ENCODE measurements at places on chromosomes 6 and 20. TPM values are rescaled to one million over a fixed set of nuclear protein-coding genes. Genes with fewer than 3 reads are reported as not detected.

The RAET1G gene
- not detected for total RNA-seq

The IL20RA gene
- total RNA-seq = not detected

The ANKRD66 gene
- total RNA-seq = not detected

The ITPA gene
- 44.4 TPM for total RNA-seq

The CLVS2 gene
- not detected for total RNA-seq

The SNAI1 gene
- total RNA-seq = 0.40 TPM

The DNAH8 gene
- total RNA-seq = 0.11 TPM

The ZBTB9 gene
- total RNA-seq = 9.1 TPM

The STMND1 gene
- total RNA-seq = not detected

DNA sequence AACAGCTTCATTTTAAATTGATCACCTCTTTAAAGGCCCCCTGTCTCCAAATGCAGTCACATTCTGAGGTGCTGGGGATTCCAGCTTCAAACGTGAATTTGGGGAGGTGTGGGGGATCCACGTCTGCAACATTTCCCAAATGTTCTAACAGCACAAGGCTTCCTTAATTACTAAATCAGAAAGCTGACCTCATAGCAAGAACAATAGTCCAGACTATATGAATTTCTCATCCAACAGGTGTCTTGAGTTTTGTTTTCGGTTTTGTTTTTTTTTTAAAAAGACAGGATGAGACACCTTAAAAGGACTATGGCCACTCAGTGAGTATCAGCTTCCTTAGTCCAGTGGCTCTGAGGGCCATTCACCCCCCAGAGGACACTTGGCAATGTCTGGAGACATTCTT, 11.5 kb downstream of the ATP9A start:
- no peak for DNase-seq

DNA sequence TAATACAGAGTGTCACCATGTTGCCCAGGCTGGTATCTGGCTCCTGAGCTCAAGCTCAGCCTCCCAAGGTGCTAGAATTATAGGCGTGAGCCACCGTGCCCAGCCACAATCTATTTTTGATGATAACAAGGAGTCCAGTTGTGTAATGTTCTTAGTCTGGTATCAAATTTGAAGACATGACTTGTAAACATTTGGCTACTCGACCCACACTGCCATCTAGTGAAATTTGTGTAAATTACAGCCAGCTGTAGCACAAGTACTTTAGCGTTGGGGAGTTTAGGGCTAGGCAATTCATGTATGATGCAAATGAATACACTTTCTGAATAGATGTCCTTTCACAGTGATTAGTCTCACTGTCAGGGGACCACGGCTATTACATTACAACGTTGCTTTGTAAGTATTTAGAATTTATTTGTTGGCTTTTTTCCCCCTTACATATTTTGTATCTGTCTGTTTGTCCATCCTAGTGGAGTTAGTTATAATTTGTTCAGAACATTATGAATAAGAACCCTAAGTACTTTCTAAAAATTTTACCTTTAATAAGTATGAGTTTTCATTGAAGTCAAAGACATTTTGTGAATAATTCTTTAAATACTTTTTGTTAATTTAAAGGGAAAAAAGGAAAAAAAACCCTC, 139.7 kb downstream of the PRDM13 start:
- no peak for DNase-seq

DNA sequence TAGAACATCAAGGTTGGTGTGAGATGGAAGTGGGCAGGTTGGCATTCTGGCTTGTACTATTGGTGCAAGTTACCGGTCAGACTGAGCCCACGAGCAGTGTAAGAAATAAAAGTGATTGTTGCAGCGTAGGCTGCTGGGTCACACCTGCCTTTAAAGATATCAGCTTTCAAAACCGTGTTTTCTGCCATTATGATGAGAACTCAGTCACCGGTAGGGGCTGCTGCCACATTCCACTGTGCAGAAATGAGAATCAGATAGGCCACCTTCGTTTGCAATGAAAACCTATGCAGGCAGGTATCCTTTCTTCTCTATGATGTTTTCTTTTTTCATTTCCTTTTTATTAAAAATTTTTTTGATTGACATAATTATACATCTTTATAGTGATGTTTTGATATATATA, 168.5 kb downstream of the MYLK4 start:
- DNase-seq = no peak

- no peak for DNase-seq
Observed at GRCh38 chr6:155384321-155384952, 70.2 kb upstream of the TFB1M start.

GRCh38 chr6:135853227-135853626, 1.7 kb downstream of the PDE7B start:
- no peak for DNase-seq

DNA sequence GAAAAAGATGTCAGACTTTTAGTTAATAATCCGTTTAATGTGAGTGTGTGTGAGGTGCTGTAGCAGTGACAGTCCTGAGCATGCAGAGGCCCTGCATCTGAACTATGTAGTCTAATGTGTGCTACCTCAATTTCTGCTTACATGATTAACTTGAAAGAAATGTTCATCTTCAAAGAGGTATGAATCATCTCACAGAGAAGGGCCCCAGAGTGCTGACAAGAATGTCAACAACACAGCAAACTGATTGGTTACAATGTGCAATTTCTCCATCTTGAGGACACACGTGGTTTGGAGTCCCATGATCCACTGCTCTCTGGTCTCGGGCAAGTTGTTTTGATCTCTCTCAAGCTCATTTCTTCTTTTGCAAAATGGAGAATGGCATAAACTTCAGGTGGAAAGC, 61.7 kb upstream of the EMILIN3 start:
- DNase-seq = no peak

- DNase-seq = peak; percentile 82
Observed at GRCh38 chr6:26033085-26033940, 53.9 kb upstream of the HFE start.

DNA sequence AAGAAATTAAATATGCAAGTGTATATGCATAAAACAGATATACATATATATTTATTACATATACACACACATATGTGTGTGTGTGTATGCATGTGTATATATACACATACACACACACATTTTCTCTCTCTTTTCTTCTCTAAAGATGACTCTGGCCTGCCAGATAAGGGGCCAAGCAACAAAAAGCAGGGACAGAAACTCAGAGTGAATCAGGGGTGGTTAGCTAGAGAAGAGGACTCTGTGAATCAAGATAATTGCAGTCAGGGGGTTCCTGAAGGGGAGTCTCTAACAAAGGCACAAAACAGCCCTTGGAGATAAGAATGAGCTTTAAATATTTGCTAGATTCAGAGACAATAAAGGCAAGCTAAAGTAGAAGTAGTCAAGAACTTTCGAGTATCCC, 650.5 kb downstream of the UTRN start:
- no peak for DNase-seq

- no peak for DNase-seq
Observed at GRCh38 chr6:130105996-130106704, 87.8 kb downstream of the L3MBTL3 start.

- no peak for DNase-seq
Observed at GRCh38 chr6:15484821-15485220, 178.0 kb downstream of the DTNBP1 start.

GRCh38 chr6:146240322-146240721, 211.5 kb downstream of the GRM1 start:
- DNase-seq = no peak

DNA sequence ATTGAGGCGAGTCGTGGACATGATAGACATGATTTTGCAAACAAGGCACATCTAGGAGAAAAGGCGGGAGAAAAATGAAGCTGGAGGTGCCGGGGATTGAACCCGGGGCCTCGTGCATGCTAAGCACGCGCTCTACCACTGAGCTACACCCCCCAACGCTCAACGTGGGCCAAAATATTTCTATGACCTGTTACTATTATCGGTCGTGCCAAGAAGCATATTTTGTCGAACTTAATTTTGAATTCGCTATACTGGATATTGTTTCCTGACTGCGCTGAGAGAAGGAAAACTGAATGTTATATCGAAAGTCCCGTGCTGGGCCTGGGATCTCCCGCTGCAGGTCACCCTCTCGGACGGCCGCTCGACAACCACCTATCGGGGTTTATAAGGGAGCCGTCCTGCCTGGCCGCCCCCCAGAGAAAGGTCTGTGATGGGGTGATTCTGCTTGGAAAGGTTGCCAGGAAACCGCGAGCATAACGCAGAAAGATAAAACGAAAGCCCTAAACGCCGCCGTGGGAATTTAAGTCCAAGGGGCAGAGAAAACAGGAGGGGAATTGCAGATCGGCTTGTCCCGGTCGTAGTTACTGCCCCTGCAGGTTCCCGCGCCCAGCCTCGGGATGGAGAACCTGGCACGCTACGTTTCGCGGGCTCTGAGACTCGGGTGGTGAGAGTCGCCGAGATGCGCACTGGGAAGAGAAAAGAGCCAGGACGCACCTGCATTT, 60.0 kb downstream of the TRIM27 start:
- peak; percentile 77 for DNase-seq

DNA sequence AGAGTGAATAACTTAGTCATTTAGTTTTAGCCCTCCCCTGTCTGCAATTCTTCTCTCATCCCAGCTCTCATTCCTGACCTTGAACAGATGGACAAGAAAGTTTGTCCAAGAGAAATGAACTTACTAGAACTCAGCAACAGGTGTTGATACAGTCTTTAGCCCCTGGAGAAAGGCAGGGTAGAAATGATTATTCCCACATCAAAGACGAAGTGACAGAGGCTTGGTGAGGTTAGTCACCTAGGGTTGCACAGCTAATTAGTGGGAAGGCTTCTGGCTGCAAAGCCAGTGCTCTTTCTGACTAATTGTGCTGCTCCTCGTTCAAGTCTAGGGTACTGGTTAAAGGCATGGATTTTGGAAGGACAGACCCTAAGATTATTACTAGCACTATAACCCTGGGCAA, 4.5 kb downstream of the ZDHHC14 start:
- no peak for DNase-seq

DNA sequence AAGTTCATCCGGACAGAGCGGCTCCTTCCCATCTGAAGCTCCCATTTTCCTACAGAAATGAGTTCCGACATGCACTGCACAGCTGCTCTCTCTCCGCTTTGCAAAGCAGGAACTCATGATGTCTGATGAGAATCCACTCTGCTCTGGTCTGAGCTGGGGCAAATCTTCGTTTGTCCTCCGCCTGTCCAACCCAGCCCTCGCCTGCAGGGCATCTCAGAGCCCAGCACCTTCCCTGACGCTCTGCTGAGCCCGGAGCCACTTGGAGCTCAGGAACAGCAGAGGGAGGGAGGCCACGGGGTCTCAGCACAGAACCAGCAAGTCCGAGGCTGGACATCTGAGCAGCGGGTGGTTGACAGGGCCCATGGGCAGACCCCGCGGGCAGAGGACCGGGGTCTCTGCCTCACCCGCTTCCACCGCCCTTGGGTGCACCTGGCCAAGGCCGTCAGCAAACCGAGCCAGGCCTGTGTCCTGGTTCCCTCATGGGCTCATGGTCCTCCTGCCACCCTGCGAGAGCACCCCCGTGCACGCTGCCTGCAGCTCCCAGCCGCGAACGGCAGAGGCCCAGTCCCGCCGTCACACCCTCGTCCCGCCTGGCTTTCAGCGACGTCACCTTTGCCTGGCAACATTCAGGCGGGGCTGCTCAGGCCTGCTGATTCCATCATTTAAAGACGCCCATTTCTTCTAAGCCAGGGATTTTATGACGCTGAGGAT, 78.5 kb upstream of the BHLHE23 start:
- peak; percentile 25 for DNase-seq

DNA sequence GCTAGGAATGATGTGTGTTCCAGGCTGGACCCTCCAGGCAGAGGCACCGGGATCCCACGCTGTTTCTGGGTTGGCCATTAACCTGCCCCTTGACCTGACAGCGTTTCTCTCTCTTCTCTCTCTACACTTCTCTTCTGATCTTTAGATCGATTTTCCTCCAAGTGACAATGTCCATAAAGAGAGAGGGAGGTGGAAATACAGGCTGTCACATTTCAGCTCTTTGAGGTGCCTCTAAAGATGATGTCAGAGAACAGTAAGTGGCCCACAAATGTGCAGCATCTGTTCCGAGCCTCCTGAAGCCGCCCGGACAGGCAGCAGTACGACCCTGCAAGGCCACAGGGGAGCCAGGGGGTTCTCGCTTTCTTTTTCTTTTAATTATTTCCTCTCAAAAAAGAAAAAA, 2.5 kb upstream of the SLCO4A1 start:
- no peak for DNase-seq

GRCh38 chr6:36273802-36274514, 4.1 kb downstream of the PNPLA1 start:
- no peak for DNase-seq

- DNase-seq = no peak
Observed at GRCh38 chr6:56483929-56484328, 158.8 kb downstream of the DST start.

GRCh38 chr6:3902871-3903648, 53.9 kb downstream of the FAM50B start:
- no peak for DNase-seq

DNA sequence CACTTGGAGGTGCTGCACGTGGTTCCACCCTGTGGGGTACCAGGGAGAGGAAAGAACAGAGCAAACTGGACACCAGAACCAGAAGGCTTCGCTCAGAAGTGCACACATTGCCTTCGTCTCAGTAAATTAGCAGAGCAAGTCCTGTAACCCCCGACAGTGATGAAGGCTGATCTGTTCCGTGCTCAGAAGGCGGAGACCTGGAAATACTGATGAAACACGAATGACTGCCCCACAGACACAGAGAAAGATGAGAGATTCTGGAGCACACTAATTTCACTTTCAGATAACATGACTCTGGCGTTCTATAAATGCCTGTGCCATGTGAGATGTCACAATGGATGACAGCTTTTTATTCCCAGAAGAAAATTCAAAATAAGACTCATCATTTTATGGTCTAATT, 44.2 kb upstream of the CCR6 start:
- no peak for DNase-seq

DNA sequence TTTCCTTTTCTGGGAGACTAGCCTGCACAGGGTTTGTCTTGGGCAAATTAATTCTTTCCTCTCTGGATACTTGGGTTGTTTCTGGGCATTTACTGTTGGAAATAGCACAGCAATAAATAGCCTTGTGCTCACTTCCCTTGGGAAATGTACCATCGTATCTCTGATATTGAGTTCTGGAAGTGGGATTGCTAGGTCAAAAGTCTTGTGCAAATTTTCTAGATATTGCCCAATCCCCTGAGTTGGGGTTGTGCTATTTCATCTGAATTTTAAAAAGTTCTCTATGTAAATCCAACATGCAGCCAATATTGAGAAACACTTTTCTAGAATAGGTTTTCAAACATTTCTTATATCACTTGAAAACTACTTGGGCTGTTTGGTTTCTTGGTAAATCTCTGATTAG, 64.0 kb upstream of the ELOVL5 start:
- no peak for DNase-seq

- DNase-seq = no peak
Observed at GRCh38 chr20:15039088-15039752, 701.8 kb upstream of the FLRT3 start.

DNA sequence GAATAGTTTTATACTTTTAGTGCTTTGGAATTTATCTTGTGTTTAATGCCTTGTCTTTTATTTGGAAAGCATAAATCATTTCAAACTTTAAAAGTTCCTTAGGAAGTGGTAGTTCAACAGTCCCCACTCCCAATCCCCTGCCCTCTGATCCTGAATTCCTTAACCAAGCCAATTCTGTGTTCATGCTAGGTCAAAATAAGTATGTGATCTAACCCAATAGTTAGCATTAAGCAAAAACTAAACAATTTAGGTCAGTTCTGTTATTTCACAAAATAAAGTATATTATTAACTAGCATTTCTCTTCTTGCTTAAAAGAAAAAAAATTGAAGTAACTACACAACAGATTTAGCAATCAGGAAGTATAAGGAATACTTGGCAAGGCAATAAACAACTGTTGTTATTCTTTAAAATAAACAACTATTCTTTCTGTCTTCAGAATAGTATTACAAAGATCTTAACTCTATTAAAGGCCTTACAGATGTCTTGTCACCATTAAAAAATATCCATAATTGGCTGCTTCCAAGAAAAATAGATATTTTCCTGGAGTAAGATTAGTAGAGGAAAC, 37.0 kb downstream of the AKIRIN2 start:
- no peak for DNase-seq

GRCh38 chr20:41507436-41507835, 110.7 kb downstream of the CHD6 start:
- no peak for DNase-seq

Data from activated naive CD8-positive, alpha-beta T cell treated with anti-CD3 and anti-CD28 coated beads, Interleukin-2, amount 10 ng/mL, durations not matched to agents 7 days and 5 days (primary cell).